Amygdala (tissue), 56 donors: ENCODE measurements at places on chromosomes 4 and X.

- DNase-seq: no peak
Observed at GRCh38 chrX:121581885-121582284, 534.5 kb downstream of the GLUD2 start.

DNA sequence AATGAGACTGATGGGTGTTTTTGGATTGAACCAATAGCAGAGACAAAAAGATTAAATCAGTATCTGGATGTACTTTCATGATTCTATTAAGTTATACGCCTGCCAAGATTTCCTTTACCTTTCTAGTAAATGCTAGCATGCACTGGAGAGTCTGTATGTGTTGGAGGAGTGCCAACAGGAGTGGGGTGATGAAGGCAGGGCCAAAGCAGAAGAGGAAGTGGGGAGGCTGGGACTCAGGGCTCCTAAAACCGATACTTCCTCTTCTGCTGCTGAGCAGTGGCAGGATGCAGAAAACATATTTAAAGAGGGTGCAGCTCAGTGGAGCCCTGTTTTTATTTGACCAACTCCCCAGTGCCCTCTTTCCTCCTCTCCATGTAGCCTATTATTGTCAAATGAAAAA is 5.6 kb downstream of the CYSLTR1 start:
- no peak for DNase-seq

DNA sequence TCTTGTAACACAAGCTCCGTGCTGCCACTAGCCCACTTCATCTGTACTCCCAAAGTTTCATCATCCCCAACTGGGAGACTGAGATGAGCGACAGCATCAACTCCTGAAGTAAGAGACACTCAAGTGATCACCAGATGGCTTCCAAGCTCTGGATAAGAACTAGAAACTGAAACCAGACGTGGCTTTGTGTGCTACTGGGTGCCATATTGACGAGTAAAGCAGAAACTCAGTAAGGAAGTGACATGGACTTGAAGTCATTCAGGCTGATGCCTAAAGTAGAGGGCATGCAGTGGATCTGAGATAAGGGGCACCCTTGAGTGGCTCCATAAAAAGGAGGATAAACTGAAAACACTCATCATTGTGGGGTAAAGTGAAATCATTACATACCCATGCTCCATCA is 72.4 kb downstream of the PCYT1B start:
- DNase-seq: no peak

DNA sequence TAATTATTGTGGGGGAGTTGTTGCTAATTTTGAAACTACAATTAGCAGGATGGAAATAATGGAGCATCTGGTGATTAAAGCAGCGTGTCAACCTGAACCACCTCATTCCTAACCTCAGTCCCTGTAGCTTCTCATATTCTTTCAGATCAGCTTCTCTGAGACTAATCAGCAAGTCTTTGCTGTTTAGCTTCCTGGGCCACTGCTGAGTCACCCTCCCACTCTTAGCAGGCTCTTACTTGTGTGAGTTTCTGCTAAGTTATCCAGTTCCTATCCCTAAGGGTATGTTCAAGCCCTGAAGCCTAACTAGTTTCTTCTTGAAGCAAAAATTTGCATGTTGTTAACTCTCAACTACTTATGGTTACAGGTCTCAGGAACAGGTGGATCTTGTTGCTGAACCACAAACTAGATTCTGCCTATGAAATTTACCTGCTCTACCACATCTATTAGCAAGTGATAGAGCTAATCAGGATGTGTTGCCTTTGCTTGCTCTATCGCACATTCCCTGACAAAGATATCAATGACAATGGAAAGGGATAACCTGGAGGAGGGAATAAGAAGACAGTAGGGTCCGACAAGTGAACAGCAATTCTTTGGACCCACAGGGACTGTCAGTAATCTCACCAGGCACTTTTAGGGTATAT is 134.2 kb downstream of the EIF4E start:
- DNase-seq: no peak
